ENCODE measurements at places on chromosomes 1 and 21.

DNA sequence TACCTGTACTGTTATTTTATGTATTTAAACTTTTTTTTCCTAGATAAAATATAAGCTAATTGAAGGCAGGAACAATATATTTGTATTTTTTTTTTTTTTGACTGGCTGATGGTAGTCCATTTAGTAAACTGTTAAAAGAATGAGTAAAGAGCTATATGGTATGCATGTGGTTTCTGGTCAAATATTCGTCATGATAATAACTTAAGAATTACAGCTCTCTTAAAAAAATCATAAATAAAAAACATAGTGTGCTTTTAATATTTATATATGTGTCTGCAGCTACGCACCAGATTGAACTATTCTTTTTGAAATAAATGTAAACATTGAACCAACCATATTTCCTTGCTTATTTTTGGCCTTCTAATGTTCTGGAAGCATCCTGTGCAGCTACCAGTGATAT is 272.3 kb upstream of the C1orf105 start:
- no peak for DNase-seq

DNA sequence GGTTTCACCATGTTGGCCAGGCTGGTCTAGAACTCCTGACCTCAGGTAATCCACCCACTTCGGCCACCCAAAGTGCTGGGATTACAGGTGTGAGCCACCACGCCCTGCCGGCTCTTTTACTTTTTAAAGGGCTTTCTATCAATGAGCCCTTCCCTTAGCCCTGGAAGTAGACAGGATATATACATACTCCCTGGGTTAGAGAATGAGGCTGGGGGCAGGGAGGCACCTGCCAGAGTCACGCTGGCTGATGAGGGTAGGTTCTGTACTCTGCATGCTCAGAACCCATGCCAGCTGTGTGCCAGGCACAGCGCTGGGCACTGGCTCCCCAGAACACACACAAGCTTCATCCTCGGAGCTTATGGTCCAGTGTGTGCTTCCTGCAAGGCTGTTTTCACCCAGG is 113.6 kb upstream of the IPO9 start:
- DNase-seq = no peak

GRCh38 chr1:112934577-112934976 is 21.4 kb downstream of the SLC16A1 start:
- DNase-seq = no peak

- no peak for DNase-seq
These were observed 35.5 kb downstream of the IGFN1 start for GRCh38 chr1:201226178-201226514.

DNA sequence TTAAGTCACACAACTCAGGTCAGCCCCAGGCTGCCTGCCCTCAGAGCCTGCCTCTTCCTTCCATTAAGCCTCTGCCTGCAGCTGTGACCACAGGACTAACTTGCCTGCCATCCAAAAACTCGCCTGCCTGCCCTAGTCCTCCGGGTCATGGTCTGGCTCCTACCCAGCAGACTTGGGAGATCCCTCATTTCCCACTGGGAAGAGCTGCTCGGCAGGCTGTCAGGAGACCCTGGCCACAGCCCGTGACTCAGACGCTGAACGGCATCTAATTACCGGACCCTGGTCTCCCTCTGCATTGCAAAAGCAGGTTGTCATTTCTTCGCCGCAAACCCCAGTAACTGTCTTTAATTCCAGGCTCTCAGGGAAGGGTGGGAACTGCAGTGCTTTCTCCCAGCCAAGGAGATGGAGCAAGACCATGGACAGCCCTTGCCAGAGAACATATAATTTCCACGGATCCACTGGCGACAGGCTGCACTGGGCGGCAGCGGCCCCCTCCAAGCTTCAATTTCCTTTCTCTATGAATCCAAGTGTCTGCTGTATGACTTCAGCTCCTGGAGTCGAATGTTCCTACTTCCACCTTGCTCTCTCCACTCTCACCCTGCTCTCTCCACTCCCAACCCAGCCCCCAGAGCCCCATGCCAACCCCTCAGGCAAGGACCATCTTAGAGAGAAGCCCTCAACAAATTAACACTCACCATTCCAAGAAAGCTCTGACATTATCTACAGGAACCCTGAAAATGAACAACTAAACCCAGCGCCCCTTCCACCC is 20.4 kb downstream of the OLFML2B start:
- no peak for DNase-seq

All from AML-193 (cell line).